ENCODE measurements at places on chromosomes 13 and 19.
A peak's percentile ranks its signal among the peaks of the same experiment; 100 is the strongest.

- DNase-seq, result no peak
Measured at GRCh38 chr19:8459520-8460270, 14.9 kb downstream of the HNRNPM start.

DNA sequence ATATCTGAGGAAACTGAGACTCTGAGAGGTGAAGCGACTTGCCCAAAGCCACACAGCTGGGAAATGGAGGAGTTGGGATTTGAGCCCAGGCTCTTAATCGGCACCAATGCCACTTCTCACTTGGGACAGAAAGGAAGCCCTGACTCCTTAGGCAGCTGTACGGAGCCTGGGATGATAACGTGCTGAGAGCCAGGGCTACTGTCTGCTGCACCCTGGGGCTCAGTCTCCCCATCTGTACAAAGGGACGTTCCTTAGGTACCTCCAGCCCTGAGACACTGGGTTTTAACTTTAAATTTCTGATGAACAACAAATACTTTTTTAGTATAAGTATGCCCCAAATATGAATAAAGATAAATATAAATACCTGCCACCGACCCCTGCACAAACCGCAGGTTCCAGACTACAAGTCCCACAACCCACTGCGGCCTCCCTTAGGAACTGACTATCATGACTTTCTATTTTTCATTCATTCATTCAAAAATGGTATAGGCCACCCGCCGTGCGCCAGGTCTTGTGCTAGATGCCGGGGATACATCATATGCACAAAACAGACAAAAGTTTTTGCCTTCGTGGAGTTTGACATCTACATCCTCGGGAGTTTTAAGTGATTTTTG, 776 bp upstream of the NCLN start:
- DNase-seq, result peak; percentile 81

- no peak for DNase-seq
Measured at GRCh38 chr13:102197193-102197592, 204.7 kb downstream of the FGF14 start.

GRCh38 chr19:51125421-51126075, 842 bp downstream of the SIGLEC9 start:
- no peak for DNase-seq

DNA sequence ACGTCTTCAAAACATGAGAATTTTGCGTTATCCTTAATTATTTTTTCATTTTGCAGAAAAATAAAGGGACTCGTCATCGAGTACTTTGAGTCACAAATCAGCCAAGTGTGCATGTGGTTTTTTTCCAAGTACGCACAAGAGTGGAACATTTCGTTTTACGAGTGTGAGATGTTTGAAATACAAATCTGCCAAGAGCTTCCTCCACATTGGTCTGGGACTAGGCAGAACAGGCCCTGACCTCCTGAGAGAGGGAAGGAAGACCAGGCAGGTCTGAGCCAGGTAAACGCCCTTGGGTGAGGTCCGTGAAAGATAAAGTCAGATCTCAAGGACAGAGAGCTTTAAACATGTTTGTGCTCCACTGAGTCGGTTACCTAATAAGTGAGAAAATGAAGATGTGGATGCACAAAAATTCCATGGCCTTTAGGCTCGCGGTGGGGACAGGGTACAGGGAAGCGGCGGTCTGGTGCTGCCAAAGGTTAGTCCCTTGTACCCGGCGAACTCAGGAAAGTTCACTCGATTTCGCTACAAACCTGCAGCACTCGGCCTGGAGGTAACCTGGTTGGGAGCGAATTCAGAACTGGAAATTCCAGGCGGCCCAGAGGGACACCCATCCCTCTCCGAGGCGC, 473 bp upstream of the ITM2B start:
- DNase-seq, result no peak

DNA sequence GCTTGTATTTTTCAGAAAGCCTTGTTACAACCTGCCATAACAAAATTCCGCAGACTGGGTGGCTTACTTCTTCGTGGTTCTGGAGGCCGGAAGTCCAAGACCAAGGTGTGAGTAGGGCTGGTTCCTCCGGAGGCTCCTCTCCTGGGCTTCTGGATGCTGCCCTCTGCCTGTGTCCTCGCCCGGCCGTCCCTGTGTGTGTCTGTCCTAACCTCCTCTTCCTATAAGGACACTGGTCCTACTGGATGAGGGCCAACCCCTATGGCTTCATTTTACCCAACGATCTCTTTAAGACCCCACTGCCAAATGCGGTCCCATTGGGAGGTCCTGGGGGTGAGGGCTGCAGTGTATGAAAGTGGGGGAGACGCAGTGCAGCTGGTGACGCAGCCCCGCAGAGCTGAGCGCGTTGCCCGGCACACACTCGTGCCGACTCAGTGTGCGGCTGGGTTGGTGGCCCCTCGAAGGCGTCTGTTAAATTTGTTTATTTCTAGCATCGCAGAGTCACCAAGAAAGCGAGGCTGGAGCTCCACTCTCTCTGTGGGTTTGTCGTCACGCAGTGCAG, 116.7 kb downstream of the SOX1 start:
- DNase-seq, result peak; percentile 19

- DNase-seq, result no peak
Measured at GRCh38 chr13:77022341-77022740, 4.6 kb downstream of the FBXL3 start.

DNA sequence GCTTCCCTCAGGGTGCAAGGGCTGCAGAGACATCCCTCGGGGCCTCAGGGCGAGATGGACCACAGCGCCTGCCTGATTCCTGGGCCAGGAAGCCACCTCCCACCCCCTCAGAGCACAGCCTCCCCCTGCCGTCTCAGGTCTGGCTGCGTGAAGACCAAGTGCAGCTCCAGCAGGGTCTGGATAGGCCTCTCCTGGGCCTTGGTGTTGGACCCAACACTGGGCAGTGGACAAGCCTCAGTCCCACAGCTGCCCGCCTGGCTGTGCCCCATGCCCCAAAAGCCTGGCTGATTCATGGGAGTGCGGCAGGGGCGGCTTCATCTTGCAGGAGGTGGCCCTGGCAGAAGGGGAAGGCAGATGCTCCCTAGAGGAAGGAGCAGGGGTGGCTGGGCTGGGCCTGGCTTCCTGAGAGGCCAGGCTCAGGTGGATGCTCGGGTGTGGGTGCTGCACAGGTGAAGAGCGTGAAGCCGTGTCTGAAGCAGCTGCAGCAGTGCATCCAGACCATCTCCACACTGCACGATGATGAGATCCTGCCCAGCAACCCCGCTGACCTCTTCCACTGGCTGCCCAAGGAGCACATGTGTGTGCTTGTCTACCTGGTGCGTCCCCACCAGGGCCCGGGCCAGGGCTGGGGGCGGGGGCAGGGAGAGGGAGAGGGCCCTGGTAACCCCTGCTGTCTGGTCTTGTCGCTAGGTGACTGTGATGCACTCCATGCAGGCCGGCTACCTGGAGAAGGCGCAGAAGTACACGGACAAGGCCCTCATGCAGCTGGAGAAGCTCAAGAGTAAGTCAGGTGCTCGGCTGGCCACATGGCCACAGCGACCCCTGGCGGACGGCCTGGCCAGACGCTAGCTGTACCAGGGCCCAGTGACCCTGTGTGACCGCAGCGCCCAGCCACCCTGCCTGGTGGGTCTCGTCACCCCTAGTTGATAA, 21.7 kb downstream of the MAU2 start:
- DNase-seq, result peak; percentile 37

DNA sequence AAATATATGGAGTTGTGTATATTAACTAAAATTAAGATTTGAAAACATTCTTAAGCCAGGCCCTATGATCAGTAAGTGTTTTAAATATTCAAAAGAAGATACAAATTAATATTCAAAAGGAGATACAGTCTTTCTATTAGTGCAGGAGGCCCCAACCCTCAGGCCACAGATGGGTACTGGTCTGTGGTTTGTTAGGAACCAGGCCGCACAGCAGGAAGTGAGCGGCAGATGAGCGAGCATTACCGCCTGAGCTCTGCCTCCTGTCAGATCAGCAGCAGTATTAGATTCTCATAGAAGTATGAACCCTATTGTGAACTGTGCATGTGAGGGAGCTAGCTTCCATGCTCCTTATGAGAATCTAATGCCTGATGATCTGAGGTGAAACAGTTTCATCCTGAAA, 232.9 kb downstream of the FOXO1 start:
- DNase-seq, result peak; percentile 83

GRCh38 chr13:77415253-77416071, 88.6 kb upstream of the MYCBP2 start:
- DNase-seq, result no peak

DNA sequence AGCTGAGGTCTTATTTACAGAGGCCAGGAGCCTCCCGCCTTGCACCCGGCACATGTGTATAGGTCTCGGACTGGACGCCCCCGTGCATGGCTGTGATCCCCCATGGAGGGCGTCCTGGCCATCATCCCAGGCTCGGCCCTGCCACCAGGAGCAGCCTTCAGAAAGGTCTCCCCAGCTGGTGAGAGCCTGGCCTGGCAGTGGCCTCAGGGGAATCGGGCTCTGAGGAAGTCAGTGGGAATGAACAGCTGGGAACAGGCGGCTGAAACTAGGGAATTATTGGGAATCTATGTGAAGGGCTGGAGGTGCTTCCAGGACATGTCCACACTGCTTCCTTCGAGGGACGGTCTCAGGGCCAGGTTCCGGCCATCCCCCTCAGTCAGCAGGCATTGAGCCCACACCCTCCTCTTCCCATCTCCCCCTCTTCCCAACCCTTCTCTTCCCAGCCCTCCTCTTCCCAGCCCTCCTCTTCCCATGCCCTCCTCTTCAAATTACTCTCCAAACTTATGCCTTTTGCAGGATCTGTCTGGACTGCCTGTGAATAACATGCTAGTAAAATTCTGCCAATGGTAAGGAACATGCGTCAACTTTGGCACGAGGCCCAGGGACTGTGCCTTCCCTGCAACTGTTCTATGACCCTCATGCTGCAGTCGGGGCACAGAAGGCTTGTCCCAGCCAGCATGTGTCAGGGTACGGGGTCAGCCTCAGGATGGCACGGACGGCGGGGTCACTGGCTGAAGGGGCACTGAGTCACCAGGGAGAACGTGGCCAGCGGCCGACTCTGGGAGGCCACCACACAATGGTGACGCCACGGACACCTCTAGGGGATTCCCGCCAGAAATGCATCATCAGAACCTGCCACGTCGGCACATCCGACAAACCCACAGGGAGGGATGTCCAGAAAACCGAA, 24.2 kb upstream of the C13orf46 start:
- no peak for DNase-seq

DNA sequence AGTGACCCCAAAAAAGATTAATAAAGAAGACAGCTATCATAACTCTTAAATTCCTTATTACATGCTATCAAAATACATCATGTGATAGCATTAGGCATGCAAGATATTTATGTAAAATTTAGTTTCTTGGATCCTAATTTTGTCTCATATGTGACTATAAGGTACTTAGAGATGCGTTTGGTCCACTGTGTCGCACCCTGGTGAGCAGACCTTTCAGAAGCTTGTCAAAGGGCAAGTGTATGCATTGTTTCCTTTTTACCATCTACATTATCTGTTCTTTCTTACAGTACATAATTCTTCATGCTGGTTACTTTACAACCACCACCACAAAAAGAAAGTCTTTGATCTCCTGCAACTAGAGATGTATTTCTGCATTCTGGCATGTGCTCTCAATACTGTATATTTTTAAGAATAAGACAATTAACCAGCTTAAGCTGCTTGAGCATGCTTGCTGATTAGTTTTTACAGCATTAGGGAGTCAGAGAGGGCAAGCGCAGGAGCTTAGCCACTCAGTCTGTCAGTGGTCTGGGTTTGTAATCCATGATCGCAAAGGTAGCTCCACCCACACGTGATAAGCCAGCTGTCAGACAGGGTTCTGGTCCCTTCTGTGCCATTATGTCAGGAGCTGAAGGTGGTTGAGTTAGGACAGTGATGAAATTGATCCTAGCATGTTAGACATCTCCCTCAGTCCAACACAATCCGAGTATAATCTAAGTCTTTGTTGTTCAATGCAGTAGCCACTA, 500.9 kb downstream of the MYO16 start:
- no peak for DNase-seq
